ENCODE measurements at places on chromosomes 2 and 18.

GRCh38 chr2:25512707-25513106, 160.7 kb downstream of the DTNB start:
- no peak for DNase-seq

- DNase-seq, result no peak
These were observed 65.0 kb downstream of the PPP4R1 start for GRCh38 chr18:9549405-9549804.

- DNase-seq, result no peak
These were observed 285.1 kb upstream of the HDAC4 start for GRCh38 chr2:239685965-239686364.

- DNase-seq, result no peak
These were observed 132.0 kb downstream of the GALNT1 start for GRCh38 chr18:35713545-35713944.

GRCh38 chr2:59096973-59097372, 855.8 kb upstream of the FANCL start:
- DNase-seq, result no peak

GRCh38 chr18:31237142-31237541, 74.5 kb upstream of the DSC1 start:
- DNase-seq, result no peak

- no peak for DNase-seq
These were observed 17.3 kb upstream of the EPC2 start for GRCh38 chr2:148627224-148627623.

GRCh38 chr2:108565778-108566375, 31.6 kb downstream of the LIMS1 start:
- DNase-seq, result no peak

DNA sequence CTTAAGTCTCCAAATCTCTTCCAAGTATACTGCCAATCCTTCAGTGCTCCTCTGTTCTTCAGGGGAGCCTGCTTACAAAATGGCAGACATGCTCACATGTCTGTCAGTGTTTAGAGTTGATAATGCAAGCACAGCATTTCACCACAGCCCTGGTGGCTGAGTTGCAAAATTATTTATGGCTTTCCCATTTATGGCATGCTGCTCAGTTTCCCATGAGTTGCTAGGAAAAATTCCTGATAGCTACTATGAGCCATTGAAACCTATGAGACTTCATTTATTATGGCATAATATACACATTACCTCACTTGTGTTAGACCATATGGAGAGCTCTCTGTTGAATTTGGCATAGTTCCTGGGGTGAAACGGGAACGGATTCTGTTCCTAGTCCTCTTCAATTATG, 448.7 kb upstream of the TCF4 start:
- DNase-seq, result no peak

DNA sequence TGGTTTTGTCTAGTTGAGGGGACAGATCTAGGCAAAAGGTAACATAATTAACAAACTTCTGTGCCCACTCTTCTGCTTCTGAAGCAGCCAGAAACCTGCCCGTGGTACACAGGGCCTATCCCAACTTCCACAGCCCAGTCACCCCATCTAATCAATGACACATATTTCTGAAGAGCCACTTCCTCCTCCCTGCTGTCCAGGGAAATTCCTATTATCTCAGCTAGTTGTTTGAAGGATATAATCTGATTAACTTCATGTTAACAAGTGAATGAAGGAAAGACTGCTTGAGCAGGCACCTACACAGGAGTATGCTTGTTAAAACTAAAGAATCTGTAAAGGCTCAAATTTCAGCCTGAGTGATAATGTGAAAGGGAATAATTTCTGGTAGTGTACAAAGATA, 61.4 kb downstream of the CCDC148 start:
- no peak for DNase-seq

DNA sequence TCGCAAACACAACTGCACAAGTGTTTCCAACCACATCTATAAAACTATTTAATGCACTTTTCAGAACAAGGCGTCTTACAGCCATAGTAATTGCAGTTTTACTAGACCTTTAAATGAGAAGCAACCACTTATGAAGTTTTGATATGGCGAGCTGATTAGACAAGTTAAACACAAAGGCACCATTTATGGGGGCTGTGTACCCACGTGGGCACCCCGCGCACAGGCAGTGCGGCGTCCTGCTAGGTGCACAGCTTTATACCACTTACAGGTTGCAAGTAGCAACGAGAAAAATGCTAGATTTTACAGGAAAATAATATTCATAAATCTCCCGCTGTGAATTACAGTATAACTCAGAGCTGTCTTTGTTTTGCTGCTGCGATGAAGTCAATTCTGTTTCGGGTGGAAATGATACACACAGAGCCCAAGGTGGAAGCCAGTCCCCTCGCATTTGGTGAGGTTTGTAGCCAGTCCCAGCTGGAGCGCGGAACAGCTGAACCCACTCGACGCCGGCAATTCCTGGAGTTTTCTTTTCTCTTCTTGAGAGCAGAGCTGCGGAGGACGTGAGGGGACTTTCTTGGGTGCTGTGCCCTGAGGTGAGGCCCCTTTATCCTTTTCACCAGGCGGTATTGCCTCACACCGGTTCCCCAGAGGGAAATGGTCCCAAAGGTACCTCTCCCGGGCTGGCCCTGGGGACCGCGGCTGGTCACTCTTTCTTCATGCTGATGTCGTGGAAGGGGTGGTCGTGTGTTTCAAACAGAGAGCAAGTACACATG, 76.7 kb downstream of the PTGR3 start:
- no peak for DNase-seq

DNA sequence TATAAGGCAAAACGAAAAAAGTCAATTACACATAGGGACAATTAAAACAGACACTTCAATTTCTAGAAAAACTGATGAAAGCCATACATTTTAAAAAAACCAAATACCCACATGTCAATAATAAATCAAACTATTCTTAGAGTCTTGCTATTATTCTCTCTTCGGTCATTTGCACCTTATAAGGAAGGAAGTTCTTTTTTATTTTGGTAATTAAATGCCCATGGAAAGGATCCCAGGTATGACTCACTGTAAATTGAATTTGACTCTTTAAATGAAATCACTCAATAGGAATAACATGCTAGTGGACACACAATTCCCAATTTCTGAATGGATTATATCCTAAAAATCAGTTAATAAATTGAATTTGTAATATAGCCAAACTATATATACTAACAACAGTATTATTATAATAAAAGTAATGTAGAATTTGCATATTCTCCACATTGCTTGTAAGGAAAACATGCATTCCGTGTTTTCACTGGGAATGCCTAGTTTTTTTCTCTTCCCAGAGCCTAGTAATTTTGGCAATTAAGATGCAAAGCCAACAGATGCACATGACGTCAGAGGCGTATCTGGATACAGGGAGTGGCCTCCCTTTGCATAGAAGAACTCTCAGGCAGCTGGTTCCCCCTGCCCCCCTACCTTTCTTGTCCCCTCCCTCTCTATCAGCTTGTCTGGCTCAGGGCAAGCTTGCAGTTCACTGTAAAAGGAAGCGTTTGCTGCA, 153.5 kb upstream of the PGAP1 start:
- DNase-seq, result no peak

- DNase-seq, result no peak
These were observed 13.6 kb downstream of the CRIM1 start for GRCh38 chr2:36369163-36369562.

- DNase-seq, result peak; percentile 70
These were observed 1.2 kb downstream of the ZNF236 start for GRCh38 chr18:76823587-76824011.

DNA sequence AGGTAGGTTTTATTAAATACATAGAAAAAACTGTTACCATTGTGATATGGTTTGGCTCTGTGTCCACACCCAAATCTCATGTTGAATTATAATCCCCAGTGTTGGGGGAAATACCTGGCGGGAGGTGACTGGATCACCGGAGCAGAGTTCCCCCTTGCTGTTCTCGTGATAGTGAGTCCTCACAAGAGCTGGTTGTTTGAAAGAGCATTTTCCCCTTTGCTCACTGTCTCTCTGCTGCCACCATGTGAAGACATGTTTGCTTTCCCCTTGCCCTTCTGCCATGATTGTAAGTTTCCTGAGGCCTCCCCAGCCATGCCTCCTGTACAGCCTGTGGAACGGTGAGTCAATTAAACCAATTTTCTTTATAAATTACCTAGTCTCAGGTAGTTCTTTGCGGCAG, 352.7 kb upstream of the SLC39A10 start:
- DNase-seq, result no peak

GRCh38 chr2:160279813-160280465, 79.9 kb upstream of the ITGB6 start:
- no peak for DNase-seq

- DNase-seq, result no peak
These were observed 1386.0 kb upstream of the CELF4 start for GRCh38 chr18:38951633-38952032.

DNA sequence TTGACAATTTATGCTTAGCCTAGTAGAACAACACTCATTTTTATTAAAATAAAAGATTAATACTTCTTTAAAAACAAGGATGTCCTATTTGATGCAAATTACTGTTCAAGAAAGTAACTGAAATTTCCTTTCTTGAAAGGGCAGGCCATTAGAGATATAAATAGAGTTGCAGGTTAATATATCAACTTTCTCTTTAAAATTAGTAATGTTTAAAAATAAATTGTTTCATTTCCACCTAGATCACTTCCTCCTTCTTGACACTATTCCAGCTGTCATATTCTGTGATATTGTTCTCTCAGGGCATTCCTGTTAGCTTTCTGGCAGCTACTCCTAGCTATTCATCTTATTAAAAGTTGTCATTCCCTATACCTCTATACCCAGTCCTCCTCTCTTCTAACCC, 357.9 kb upstream of the NRP2 start:
- DNase-seq, result no peak

DNA sequence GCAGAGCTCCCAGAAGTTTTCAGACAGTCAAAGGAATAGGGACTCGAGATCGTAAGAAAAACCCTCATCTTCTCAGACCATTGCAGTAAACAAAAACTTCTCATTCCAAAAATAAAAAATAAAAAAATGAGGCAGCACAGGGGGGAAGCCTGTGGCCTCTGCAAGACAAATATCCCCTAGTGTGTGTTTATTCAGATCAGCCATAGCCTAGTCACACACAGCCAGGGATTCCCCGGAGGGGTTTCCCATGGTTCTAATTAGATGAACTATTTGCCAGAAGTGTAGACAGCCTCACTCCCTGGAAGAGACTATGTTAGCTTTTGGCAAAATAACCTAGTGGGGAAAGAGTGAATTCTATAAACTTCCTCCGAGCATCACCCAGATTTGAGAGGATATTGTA, 122.9 kb upstream of the KLF7 start:
- DNase-seq, result no peak

DNA sequence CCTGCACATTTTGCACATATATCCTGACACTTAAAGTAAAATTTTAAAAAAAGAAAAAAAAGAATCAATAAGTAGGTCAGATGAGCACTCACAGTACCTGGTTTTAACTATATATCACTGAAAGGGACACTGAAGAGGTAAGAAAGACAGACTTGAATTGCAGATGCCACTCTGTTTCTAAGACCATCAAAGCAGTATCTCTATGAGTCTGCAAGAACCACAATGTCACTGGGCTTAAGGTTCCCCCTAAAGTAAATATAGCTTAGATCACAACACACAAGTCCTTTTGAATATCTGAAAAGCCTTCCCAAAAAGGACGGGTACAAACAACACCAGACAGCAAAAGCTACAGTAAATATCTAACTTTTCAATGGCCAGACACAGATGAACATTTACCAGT, 57.6 kb downstream of the CYTIP start:
- DNase-seq, result no peak

DNA sequence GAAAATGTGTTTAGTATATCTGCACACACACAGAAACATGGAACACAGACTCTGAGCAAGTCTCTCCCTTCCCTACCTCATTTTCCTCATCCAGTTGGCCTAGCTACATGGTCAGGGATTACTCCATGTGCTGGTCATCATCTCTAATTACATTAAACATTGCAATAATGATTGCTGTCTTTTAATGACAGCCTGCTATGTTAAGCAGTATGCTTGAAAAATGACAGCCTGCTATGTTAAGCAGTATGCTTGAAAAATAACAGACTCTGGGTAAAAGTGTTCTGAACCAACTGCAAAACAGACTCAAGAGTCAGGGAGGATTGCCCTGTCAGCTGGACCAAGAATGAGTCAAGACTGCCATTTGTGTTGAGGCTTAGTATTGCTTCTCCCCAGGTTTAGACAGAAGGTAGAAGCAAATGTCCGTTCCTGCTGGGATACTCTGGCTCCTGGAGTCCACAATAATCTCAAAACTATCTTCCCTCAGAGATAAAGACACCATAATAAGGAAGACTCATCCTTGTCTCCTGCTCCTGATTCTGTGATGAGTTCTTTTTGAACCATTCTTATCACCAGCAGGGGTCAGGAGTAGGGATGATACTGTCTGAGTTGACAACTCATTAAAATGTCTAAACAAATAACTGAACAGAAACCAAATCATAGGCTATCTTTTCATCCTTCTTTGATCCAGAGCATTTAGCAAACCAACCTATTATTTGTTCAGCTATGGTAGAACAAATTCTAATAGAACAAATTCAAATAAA, 57.7 kb downstream of the CCDC93 start:
- no peak for DNase-seq

GRCh38 chr2:140604788-140605187, 1526.0 kb downstream of the LRP1B start:
- DNase-seq, result no peak

DNA sequence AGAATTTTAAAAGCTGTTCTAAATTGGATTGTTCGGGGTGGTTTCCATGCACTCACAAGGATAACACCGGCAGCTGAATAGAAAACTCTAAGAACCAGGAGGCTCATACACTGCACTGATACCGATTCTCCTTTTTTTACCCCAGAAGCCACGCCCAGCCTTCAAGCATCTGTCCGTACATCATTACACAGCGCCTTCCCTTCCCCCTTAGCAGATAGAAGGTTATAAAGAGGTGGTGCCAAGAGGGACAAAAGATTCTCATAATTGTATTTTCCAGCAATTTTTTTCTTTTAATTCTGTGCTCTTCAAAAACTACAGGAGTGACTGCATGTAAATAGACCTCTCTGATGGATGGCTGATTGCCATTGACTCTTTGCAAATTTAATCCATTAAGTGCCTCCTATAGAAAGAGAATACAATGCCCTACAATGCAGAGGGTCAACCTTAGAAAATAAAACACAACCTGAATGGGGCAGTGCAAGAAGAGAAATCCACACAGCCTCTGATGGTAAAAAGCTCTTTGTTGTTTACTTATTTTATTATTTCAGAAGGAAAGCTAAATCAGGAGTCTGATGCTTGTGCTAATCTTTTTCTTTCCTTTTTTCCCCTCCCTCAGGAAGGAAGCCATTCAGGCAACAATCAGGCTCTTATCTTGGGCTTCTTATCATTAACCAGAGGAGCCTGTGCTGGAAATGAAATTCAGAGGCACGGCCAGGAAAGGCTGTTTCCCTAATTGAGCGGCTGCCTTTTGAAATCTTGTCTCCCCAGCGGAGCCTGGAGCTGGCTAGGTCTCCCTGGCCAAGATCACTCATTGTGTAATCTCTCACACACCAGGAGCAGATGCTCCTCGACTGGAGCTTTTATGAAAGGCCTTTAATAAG, 198.9 kb upstream of the NABP1 start:
- DNase-seq, result no peak

DNA sequence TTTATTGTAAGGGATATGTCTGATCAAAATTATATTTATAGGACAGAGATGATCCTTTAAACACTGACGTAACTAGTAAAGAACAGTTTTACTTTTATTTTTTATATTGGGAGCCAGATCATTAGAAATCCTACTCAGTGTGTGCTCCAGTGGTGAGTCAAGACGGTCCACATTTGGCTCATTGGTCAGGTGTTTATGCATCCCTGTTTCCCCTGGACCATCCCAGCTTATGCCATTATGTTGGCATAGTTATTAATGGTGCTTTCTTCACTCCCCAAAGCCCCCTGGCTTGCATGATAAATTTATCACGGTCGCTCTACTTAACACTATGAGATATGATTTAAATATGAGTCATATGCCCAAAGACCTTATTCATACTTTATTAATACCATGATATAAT, 293.4 kb downstream of the XIRP2 start:
- DNase-seq, result no peak
